ENCODE measurements at places on chromosomes 1 and 21. TPM values are rescaled to one million over a fixed set of nuclear protein-coding genes. Genes with fewer than 3 reads are reported as not detected.

The AMY1B gene
- total RNA-seq, result not detected

The CELA2A gene
- total RNA-seq, result not detected

The MEX3A gene
- 0.58 TPM for total RNA-seq

The SLC45A1 gene
- 5.8 TPM for total RNA-seq

The GUCA2B gene
- total RNA-seq, result not detected

The ATP6V1G3 gene
- not detected for total RNA-seq

The HES2 gene
- total RNA-seq, result not detected

The USH2A gene
- not detected for total RNA-seq

The PTAFR gene
- 1.2 TPM for total RNA-seq

The LCE3D gene
- total RNA-seq, result not detected
